Neural progenitor cell (in vitro differentiated cells): ENCODE measurements at places on chromosomes 6 and 20.

GRCh38 chr6:52517502-52518278 lies 59.2 kb downstream of the TRAM2 start:
- DNase-seq = peak; percentile 49

- no peak for DNase-seq
Measured at GRCh38 chr20:41830702-41831101, 212.5 kb upstream of the CHD6 start.

GRCh38 chr6:5007531-5007930 lies 3.7 kb upstream of the RPP40 start:
- no peak for DNase-seq

GRCh38 chr6:119133400-119133799 lies 54.9 kb upstream of the FAM184A start:
- DNase-seq = no peak

- peak; percentile 87 for DNase-seq
Measured at GRCh38 chr6:106927531-106928398, 46.8 kb downstream of the CD24 start.

DNA sequence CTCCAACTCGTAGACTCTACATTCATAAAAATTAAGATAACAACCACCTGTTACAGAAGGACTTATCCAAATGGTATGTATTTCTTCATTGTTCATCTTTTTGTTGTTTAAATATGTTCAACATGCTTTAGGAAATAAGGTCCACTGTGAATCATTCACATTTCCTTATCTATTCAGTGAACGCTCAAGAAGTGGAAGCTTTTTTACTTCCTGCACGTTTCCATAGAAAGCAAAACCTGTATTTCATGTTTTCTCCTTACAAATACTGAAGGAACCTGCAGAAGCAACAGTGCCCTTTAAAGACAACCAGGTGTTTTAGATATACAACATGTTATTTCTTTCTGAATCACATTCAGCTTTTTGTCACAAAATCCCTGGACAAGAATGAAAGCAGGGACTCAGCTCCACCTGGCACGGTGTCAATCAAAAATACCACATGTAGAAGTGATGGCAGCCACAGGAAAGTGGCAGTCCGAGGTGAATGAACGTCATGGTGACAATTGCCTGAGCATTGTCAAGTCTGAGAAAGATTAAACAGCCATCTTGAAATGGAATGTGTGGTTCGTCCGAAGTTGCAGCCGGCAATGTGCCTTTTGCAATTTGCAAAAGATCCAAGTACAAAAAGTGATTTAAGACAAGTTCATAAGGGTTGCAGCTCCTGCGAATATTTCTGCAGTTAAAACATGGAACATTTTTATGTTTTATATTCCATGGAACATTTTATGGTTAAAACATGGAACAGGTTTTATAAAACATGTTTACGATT lies 66.7 kb upstream of the RIPOR2 start:
- DNase-seq = no peak

DNA sequence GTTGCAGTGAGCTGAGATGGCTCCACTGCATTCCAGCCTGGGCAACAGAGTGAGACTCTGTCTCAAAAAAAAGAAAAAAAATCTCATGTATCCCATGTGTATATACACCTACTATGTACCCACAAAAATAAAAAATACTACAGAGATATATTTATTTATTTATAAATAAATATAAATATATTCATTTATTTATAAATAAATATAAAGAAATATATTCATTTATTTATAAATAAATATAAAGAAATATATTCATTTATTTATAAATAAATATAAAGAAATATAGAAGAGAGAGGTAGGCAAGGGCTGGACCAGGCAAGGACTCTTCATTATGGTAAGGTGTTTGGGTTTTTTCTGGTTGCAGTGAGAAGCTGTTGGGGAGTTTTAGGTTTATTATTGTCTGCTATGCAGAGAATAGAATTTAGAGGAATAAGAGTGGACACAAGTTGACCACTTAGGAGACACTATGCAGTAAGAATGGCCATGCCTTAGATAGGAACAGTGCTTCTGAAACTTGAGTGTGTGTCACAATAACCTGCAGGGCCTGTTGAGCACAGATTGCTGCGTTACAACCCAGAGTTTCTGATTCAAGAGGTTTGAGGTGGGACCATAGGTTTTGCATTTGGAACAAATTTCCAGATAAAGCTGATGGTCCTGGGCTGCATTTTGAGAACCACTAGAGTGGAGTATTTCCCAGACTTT lies 254.2 kb downstream of the EYA4 start:
- DNase-seq = no peak

GRCh38 chr6:56055081-56055704 lies 179.8 kb upstream of the BMP5 start:
- DNase-seq = no peak

DNA sequence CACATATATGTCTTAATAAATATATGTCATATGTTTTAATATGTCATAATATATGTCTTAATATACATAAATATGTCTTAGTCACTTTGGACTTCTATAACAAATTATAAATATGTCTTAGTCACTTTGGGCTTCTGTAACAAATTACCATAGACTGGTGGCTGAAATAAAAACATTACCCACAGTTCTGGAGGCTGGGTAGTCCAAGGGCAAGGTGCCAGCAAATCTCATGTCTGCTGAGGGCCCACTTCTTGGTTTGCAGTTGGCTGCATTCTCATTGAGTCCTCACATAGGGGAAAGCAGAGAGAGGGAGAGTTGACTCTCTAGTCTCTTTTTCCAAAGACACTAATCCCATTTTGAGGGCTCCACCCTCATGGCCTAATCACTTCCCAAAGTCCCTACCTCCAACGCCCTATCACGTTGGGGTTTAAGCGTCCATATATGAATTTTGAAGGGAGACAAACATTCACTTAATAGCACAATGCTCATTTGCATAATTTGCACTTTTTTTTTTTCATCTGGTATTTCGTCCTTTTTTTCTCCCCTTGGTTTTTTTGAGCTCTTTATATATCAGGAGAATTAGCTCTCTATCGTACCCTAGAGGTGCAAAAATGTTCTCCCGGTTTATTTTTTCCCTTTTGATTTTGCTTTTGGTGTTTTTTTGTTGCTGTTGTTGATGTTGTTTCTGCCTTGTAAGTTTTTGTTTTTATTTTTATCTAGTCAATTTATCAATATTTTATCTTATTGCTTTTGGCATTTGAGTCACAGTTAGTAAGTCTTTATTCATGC lies 266.4 kb downstream of the PLCB1 start:
- no peak for DNase-seq

DNA sequence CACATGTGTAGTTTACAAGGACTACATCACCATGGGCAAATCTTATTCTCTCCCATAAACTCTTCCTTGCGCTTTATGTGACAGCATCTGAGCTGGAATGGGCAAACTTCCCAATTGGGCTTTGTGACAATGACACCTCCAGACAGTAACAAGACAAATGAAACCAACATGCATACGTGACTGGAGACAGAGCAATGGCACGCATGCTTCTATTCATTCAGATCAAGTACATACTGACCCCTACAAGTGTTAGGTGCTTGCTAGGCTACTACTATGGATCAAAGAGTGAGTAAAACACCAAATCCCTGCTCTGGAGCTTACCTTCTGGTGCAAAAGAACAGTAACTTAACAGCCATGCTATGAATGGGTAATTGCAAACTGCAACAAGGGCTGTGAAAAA lies 394.9 kb downstream of the BTBD9 start:
- no peak for DNase-seq

DNA sequence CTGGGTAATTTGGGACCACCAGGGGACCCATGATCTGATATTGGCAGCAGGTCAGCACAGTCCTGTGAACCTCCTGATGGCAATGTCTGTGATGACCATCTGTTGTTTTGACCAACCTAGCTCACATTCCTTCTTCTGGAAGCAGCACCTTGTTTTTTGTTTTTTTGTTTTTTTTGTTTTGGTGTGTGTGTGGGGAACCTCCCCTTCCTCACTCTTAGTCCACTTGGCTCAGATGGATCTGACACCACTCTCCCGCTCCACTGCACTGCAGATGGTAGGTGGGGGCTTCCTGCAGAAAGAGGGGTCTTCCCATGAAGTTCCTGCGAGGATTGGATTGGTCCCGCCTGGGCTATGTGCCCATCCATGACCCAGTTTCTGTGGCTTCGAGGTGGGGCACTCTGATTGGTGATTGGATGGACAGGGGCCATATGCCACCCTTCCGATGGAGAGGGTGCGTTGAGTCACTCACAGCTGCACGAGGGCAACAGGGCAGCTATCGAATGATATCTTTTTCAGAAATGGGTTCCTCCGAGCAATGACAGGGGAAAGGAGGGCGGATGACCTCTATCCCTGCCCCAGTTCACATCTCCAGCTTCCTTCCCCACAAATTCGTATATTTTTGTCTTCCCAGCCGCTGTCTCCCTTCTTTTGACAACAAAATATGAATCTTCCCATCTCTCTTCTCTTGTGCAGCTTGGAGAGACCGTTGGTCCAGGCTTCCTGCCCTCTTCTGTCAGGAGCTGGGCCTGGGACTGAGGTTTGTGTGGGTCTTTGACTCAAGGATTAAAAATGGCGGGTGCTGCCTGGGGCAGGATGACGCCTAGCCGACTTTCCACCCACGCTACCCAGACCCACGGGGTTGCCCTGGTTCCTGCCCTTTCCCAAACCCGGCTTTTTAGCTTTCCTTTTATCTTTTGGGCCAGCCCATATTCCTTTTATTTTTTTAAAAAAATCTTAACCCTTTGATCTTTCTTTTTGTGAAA lies 132.1 kb upstream of the KCNG1 start:
- DNase-seq = no peak
